ENCODE measurements at places on chromosomes 16 and 17.
A peak's percentile ranks its signal among the peaks of the same experiment; 100 is the strongest.

DNA sequence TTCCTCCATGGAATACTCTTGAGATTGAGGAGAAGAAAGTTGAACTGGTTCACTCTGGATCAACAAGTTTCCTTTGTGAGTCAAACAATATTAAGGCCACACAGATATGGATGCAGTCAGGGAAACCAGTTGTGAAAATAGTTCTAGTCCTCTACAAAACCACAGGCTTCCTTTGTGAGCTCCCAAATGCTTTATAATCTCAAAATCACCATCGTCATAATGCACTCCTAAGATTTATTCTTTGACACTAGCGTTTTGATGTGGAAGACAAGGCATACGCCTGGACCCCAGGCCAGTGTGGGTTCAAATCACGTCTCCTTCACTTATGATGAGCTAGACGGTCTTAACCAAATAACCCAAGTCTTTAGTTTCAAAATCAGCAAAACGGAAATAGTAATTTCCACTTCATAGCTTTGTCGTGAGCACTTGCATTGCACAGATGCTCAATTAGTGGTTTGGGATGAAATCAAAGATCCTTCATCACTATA, 142.6 kb downstream of the STX8 start:
- no peak for DNase-seq

DNA sequence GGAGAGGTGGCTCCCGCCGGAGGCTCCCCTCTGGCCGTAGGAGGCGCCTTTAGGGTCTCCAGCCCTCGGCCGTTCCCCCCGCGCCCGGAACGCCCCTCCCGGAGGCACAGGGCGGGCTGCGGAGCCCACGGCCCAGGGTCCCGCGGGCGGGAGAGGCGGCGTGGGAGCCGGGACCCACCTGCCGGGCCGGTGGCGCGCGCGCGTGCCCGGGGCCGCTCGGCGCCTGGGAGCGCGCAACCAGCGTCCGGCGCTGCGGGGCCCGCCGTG, at the start of gene MIF4GD:
Gene MIF4GD (minus strand): TSS at position 266 of the 267 bp plus-strand sequence. CDS start 1,036 bp downstream, outside the sequence.
- DNase-seq, result no peak

GRCh38 chr16:88941913-88942909, 34.8 kb downstream of the CBFA2T3 start:
- DNase-seq, result peak; percentile 77

DNA sequence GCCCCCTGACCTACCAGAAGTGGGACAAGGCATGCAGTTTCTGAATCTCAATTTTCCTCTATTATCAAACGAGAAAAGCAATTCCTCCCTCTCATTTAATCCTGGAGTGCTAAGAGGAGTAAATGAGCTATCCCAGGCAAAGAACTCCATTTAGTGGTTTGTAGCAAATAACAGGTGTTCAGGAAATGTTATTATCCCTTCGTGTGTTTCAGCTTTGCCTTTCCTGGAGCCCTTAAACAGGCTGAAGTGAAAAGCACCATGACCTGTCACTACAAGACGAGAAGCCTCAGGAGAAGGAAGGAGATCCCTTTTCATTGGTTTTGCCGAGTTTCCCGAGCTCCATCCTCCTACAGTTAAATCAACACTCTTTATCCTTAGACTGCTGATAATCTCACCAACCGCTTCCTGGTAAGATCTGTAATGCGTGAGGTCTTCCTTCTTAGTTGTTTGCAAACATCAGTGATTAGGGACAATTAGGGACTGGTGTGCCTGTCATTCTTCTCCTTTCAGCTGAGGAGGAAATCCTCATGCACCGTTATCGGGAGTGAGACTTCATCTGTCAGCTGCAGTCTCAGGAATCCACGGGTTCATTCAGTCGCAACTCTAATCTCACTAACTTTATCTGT, 30.8 kb upstream of the MYOCD start:
- no peak for DNase-seq

- peak; percentile 77 for DNase-seq
Measured at GRCh38 chr16:57045694-57046381, 46.5 kb upstream of the CPNE2 start.

DNA sequence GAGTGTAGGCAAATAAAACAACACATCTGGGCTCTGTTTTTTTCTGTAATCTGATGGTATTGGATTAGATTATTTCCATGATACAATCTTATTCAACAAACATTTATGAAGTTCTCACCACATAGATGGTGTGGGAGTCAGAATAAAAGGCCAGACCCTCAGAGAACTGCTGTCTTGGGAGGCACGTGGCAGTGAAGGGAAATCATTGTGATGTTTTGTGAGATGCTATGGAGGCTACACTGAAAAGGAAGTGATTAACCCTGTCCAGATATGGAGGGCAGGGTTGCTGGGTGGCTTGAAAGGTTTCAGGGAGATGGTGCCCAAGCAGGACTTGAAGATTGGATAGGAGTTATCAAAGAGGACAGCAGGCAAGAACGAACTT, 35.6 kb downstream of the DHRS7B start:
- DNase-seq, result no peak

- DNase-seq, result no peak
Measured at GRCh38 chr17:63140255-63140654, 174.2 kb downstream of the TANC2 start.

GRCh38 chr17:82224666-82225065, 4.2 kb upstream of the SLC16A3 start:
- DNase-seq, result no peak

DNA sequence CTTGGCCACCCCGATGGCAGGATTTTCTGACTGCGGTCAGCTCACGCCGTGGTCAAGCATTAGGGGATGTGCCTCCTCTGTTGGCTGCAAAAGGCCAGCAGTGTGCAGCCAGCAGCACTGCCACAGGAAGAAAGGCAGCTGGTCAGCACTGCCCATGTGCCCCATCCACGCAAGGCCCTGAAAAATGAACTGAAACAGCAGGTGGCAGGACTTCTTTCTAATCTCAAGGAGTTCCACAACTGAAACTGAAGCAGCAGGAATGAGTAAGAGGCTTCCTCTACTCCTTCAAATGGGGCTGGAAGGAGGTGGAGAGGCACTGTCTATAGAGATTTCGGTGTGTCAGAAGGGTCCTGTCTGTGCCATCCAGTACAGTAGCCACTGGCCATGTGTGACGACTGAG, 3.2 kb downstream of the ZNF500 start:
- no peak for DNase-seq

- DNase-seq, result no peak
Measured at GRCh38 chr16:86819533-86819892, 241.2 kb downstream of the FOXL1 start.

- DNase-seq, result no peak
Measured at GRCh38 chr17:43051969-43052368, 26.9 kb downstream of the RND2 start.

GRCh38 chr17:65109990-65110680, 27.0 kb upstream of the RGS9 start:
- DNase-seq, result no peak

DNA sequence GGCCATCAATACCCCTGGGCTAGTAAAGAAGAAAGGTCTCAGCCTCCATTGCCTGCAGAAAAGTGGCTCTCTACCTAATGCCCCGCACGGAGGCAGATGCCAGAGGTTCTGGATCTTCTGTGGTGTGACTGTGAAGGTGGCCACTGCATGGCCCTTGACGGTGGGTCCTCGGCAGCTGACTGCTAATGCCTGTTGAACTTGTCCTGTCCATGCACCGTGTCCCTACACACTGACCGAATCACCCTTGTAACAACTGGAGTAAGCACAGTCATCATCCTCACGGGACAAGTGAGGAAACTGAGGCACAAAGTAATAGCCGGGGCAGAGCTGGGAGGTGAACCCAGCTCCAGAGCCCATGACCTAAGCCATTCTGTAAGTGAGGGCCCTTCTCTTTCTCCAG, 48.8 kb downstream of the MYH11 start:
- DNase-seq, result no peak

- DNase-seq, result no peak
Measured at GRCh38 chr17:78322858-78323455, 36.9 kb downstream of the SOCS3 start.

DNA sequence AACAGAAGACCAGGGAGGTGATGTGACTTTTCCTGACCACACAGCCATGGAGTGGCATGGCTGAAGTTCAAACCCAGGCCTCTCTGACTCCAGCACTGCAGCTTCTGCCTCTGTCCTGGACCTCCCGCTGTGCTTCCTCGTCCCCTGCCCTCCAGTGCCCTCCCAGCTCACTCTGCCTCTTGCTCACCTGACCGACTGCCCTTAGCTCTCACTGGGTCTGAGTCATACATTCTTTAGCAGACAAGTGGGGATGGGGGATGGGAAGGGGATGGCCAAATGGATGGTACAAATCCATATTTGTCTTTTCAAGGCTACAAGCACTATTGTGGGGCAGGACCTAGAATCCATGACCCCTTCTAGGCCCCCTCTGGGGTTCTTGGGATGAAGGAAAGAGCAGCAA, 33.0 kb downstream of the PITPNM3 start:
- DNase-seq, result peak; percentile 71

DNA sequence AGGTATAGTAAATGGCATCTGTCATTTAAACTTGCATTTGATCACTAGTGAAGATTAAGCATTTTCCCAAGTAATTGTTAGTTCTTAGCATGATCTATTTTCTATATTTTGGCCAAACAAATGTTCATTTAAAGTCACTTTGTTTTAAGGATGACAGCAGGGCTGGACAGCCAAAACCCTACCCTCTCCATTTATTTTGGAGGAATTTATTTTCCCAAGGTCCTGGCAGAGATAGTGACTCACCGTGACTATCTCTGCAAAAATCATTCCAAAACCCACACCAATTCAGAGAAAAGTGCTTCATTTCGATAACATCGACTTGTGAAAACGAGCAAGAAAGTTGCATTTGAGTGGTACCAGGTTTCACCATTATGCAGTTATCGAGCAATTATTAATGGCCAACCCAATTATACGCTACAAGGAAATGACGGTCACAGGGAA, 665 bp upstream of the AKAP1 start:
- DNase-seq, result peak; percentile 28

GRCh38 chr17:65022751-65023700, 33.5 kb downstream of the GNA13 start:
- no peak for DNase-seq

GRCh38 chr16:3482659-3483241, 12.5 kb downstream of the C16orf90 start:
- no peak for DNase-seq

- DNase-seq, result no peak
Measured at GRCh38 chr17:5329784-5330557, 47.9 kb downstream of the RABEP1 start.

DNA sequence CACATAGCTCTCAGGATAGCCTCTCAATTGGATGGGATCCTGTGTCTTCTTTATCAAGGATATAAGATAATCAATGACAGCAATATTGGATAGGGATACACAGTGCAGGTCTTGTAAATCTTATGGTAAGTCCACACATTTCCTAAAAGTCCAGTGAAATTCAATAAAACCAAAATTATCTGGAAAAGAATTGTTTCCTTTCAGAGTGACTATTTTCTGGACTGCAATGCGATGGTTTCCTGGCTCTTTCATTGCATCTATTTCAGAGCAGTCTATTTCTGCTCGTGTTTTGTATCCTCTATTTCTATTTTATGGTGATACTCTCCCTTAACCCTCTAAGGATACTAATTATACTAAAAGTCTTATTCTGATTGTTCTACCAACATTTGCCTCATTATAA, 24.3 kb upstream of the MON1B start:
- DNase-seq, result no peak

- DNase-seq, result no peak
Measured at GRCh38 chr17:29225396-29225795, 21.3 kb upstream of the CRYBA1 start.

DNA sequence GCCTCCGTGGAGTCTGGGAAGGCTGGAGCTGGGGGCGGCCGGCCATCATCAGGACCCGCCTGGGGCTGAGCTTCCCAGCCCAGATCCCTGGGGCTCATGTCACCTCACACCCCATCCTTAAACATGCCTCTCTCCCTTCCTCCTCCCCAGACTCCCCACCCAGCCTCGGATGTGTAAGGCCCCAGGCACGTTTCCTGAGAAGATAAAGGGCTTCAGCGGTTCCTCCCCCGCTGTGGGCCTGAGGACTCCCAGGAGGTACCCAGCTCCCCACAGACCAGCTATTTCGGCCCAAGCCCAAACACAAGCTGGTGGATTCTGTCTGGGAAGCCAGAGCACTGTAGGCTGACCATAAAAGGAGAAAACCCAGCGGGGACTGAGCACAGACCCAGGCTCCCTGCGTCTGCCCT, 49.2 kb downstream of the MYH11 start:
- DNase-seq, result no peak

DNA sequence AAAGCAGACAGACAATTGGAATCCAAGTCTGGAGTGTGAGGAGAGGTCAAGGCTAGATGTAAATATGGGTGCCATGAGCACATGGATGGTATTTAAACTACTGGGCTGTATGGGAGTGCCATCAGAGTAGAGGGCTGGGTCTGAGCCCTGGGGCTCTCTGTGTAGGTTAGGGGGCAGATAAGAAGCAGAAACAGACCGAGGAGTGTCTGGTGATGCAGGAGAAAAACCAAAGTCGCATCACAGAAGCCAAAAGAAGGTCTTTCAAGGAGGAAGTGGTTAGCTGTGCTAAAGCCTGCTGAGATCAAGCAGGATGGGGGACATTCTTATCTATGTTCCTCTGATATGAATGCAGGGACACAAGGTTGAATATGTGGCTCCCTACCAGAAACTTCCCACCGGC, 1.9 kb downstream of the TSEN54 start:
- DNase-seq, result no peak

DNA sequence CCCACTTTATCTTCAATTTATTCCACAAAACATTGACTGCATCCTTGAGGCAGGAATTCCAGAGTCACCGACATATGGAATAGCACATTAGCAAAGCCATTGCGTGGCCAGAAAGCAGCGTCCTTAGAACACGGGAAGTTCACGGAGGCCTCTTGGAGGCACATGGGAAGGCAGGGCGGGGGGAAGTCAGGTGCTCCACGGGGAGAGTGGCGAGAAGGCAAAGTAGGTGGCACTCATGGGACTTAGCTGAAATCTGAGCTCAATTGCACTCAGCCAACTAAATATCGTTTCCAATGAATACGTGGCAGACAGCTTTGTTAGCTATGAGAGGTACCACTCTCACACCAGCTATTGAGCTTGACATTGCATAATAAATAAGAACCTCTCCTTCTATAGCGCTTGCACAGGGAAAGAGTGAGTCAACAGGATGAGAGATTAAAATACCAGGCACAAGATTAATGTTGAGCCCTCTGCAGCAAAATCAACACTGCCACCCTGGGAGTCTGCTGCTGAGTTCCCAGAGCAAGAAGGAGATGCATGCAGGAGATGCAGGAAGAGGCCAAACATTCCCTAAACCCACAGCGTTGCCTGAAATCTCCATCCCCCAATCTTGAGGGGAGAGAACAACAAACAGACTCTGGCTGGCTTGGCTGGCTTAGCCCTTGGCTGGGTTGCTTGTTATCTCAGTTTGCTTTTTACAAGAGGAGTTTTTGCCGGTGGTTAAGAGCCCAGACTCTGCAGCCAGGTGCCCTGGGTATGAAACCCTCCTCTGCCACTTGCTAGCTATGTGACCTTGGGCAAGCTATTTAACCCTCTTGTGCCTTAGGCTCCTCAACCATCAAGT, 28.8 kb downstream of the ABCC12 start:
- peak; percentile 66 for DNase-seq

DNA sequence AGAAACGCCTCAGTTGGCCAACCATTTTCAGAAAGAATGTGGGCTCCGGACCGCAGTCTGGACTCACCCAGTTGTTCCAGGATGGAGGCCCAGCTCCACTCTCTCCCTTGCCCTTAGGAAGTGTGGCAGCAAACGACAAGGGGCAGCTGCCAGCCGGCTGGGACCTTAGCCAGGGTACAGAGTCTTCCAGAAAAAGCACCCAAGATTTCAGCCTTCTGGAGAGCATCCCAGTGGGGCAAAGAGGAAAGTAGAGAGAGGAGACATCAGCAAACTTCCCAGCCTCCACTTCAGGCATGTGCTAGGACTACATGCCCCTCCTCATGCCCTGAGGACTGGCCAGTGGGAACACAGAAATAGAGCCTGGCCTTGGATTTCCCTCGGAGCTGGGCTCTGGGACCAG, 56.8 kb upstream of the SCNN1B start:
- DNase-seq, result no peak
